ENCODE measurements at places on chromosomes 1 and 21.

- no peak for DNase-seq
These were observed 101.4 kb downstream of the PIK3R3 start for GRCh38 chr1:46030876-46031660.

DNA sequence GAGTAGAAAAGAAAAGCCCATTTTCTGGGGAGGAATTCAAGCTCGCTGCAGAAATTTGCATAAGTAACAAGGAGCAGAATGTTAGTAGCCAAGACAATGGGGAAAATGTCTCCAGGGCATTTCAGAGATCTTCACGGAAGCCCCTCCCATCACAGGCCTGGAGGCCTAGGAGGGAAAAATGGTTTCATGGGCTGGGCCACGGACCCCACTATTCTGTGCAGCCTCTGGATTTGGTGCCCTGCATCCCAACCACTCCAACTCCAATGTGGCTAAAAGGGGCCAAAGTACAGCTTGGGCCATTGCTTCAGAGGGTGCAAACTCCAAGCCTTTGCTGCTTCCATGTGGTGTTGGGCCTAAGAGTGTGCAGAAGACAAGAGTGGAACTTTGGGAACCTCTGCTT is 43.1 kb downstream of the NTPCR start:
- DNase-seq = no peak

DNA sequence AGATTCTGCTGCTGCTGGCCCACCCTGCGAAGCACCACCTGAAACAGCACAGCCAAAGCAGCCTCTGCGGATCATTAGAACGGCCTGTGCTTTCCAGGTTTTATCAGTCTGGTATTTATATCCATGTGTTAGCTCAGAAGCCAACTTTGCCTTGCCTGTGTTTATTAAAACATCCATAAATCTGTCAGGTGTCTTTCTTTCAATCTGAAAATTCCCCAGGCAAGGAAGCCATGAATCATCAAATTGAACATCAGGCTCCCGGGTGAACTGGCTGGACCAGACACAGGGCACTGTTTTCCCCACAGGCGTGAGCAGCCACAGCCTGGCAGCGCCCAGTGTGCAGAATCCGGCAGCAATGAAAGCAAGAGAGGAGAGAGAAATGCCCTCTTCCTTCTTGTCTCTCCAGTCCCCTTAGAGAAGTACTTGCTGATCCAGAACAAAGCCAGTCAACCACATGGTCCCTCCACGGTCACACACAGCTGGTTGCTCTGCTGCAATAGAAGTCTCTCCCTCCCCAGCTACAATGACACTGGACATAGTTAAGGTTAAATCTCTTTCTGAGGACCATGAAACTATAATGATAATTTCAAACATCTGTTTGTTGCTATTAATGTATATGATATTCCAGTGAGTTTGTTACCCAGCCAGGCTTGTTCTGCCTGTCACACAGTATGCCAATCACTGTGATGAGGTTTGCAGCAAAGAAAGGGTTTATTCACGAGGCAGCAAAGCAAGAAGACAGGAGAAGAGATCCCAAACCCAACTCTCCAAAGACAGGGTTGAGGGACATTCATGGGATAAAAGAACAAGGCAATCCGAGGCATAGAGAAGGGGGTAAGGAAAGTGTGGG is 212.1 kb upstream of the FMN2 start:
- no peak for DNase-seq

DNA sequence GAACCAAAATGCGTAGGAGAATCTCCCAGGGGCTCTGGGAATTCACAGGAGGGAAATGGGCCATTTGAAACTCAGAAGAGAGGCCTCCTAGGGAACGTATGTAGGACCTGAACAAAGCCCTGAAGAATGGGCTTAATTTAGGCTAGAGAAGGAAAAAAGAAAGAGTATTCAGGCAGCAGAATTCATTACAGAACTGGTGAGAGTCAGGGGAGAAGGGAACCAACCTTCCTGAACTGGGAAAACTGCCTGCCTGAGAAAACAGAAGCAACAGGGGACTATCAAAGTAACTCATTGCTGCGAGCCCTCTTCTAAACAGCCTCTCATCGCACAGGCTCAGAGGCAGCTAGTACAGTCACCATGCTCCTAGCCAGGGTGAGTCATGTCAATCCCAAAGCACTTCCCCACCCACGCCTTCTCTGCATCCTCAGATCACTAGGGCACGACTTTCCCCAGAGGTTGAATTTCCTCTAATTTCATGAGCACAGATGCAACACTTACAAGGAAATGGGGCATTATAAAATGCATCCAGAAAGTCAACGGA is 98.1 kb downstream of the ADSS2 start:
- DNase-seq = no peak

GRCh38 chr1:147252540-147252939 is 10.1 kb downstream of the CHD1L start:
- no peak for DNase-seq

DNA sequence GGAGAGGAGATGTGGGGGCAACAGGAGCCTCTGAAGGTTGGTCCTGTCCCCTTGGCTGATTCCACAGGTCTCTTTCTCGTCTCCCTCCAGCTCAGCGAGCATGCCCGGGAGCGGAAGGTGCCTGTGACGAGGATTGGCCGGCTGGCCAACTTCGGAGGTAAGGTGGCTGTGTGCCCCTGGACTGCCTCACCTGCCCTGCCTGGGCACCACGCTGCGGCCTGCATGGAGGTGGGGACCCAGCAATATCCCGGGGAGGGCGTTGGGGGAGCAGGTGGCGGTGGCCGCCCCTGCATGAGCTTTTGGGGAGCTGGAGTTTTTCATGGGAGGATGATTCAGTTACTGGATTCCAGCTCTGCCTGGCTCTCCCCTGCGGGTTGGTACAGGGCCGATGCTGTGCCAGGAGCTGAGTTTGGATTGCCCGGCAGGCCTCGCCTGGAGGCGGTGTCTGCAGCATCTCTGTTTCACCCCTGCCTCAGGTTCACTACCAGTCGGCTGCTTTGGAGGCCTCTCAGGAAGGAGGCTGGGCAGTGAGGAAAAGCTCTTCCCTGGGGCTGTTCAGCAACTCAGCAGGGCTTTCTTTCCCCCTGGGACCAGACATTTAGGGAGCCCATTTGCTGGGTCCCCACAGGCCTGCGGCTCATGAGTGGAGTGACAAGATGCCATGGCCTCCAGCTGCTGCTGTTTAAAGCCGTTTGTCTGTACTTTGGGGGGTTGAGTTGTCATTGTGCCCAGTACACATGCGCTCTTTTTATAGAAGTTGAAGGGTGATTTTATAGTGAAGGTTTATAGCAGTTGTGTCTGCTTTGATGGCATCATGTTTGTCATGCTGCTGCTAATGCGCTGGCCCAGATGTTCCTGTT is 25.7 kb downstream of the COQ8A start:
- DNase-seq = peak; percentile 57

DNA sequence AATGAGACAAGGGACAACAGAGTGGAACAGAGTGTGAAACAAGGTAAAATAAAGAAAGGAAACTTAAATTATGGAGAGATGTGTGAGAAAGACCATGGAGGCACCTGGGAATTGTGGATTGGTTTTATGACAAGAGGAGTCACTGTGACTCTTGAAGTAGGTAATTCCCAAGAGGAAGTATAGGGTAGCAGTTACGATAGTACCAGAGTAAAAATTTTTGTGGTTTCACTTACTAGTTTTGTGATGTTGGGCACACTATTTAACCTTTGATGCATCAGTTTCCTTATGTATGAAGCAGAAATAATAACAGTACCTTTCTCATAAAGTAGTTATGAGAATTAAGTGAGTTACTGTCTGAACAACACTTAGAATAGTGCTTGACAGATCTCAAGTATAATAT is 267.9 kb upstream of the DPYD start:
- DNase-seq = no peak

DNA sequence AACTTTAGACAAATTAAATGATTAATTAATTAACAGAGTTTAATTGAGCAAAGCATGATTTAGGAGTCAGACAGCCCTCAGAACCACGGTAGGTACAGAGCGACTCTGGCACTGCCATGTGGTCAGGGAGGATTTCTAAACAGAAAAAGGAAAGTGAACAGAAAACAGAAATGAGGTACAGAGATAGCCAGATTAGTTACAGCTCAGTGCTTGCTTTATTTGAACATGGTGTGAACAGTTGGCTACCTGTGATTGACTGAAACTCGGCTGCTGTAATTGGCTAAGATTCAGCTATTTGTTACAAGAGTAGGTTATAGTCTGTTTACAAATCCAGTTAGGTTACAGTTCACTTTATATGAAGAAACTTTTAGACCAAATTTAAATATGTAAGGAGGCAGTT is 163.0 kb upstream of the TNR start:
- DNase-seq = peak; percentile 6

- no peak for DNase-seq
These were observed 62.8 kb downstream of the NGF start for GRCh38 chr1:115275216-115275615.

GRCh38 chr1:113276507-113276906 is 113.8 kb upstream of the MAGI3 start:
- DNase-seq = no peak

DNA sequence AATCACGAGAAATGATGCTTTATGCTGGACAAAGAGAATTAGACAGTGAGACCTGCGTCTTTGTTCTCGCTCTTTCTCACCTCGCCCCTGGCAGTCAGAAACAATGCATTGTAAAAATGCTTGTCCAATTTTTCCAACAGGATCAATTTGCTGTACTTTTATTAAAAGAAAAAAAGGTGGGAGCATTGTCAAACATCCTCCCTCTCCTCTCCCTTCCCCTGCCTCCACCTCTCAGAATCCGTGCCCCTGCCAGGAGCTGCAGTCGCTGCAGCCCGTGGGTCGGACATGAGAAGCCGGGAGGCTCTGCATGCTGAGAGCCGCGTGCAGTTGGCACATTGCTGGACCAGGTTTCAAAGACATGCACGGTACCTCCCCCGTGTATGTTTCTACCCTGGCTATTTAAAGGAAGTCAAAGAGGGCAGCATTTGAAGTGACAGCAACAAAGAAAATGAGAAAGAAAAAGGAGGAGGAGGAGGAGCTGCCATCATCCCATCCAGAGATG is 161.0 kb upstream of the KAZN start:
- peak; percentile 25 for DNase-seq

GRCh38 chr1:243733670-243734307 is 116.3 kb downstream of the AKT3 start:
- no peak for DNase-seq

- no peak for DNase-seq
These were observed 13.2 kb downstream of the QSOX1 start for GRCh38 chr1:180167721-180168467.

- peak; percentile 4 for DNase-seq
These were observed 107.6 kb downstream of the ETS2 start for GRCh38 chr21:38913120-38913892.

GRCh38 chr1:155645648-155646047 is 35.6 kb downstream of the MSTO1 start:
- no peak for DNase-seq

- DNase-seq = no peak
These were observed 147.0 kb downstream of the ST6GALNAC5 start for GRCh38 chr1:77014073-77014788.

DNA sequence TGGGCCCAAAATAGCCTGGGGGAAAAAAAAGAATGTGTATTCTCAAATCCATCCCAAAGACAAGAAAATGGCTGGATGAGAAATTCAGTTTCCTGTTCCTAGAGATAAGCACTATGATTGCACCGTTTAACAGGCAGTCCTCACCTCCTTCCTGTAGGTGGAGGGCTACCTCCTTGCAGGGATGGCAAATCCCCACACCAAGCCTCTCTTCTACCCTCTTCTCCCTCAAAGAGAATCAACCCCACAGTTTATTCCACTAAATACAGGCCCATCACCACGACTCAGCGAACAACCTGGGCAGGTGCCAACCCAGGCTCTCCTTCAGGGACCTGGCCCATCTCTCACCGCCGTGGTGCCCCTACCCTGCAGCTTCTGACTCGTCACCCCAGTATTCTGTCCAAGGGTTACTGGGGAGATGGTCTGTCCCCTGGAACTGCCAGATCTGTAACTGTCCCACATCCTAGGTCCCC is 3.4 kb upstream of the CHD5 start:
- DNase-seq = no peak

- no peak for DNase-seq
These were observed 64.6 kb downstream of the RHBG start for GRCh38 chr1:156433602-156434001.

DNA sequence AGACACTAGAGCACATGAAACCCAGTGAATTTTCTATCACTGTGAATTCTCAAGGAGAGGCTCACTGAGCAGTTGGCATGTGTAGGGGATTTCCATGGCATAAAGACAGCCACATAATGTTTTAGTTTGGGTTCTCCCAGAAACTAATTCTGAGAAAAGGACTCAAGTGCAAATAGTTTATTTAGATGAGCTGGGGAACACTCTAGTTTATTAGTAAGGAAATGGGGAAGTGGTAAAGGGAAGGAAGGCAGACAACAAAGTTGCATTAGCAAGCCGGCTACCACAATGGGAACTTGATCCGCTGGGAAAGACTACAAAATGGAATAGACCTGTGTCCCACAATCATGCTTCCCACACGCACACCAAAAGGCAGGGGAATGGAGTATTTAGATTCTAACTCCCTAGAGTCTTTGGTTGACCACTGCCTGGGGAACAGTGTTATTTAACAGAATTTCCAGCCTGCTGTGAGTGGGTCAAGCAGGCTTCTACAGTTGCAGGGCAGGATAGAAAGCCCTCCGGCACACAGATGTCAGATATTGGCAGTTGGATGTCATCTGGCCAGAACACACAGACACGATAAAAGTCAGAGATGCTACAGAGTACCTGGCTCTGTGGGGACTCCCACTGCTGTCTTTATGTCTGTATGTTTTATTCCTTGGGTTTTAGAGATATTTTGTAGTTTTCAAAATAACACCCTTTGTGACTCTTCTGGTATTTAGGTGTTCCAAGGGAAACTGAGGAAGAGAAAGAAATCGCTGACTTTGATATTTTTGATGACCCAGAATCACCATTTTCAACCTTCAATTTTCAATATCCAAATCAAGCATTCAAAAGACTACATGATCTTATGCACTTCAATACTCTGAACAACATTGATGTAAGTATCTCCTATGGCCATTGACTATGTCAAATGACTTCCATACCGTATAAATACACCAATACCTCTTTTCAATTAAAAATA is 150.1 kb downstream of the PLA2G4A start:
- no peak for DNase-seq

GRCh38 chr1:20439282-20439681 is 46.7 kb downstream of the CAMK2N1 start:
- DNase-seq = no peak

- DNase-seq = peak; percentile 5
These were observed 52.6 kb downstream of the MT1HL1 start for GRCh38 chr1:236951672-236952071.

DNA sequence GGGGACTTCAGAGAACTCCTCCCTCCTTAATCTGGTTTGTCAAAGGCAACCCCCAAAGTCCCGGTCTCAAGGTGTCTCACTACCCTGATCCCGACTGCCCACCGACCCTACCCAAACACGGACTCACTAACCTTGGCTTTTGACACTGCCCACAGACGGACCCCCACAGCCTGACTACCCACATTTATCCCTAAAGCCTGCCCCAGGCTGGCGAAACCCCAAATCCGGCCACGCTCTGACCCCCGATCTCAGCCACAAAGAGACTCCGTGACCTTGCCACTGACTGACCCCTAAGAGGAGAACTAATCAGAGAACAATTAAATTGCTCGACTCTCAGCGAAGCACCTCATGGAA is 5.2 kb downstream of the ID3 start:
- no peak for DNase-seq

All from G401 (cell line).